Vein endothelial cell (primary cell): ENCODE measurements at places on chromosomes 12 and 14. TPM values are rescaled to one million over a fixed set of nuclear protein-coding genes. Genes with fewer than 3 reads are reported as not detected.

AQP2 gene
- total RNA-seq, result not detected in 2 replicates

KRT7 gene
- total RNA-seq, result 129 and 1,019 TPM in 2 replicates

TAS2R42 gene
- total RNA-seq, result not detected in 2 replicates

ZBTB1 gene
- total RNA-seq, result 52.5 and 55.5 TPM in 2 replicates

TULP3 gene
- total RNA-seq, result 25.5 and 30.5 TPM in 2 replicates

KLHDC1 gene
- 1.3 TPM in 2 replicates for total RNA-seq

E2F7 gene
- total RNA-seq, result 19.3 and 35.9 TPM in 2 replicates

CDC42BPB gene
- 130 and 169 TPM in 2 replicates for total RNA-seq

LTBP2 gene
- 243 and 301 TPM in 2 replicates for total RNA-seq

ZC3H10 gene
- total RNA-seq, result 7.2 and 7.8 TPM in 2 replicates

ADAMTS20 gene
- not detected in 2 replicates for total RNA-seq

KCNC2 gene
- not detected in 2 replicates for total RNA-seq

CORO1C gene
- total RNA-seq, result 208 and 214 TPM in 2 replicates
